DND-41 (cell line): ENCODE measurements at places on chromosomes 13 and 19.
A peak's percentile ranks its signal among the peaks of the same experiment; 100 is the strongest.

- no peak for DNase-seq
These were observed 21.6 kb downstream of the LTBP4 start for GRCh38 chr19:40622773-40623075.

DNA sequence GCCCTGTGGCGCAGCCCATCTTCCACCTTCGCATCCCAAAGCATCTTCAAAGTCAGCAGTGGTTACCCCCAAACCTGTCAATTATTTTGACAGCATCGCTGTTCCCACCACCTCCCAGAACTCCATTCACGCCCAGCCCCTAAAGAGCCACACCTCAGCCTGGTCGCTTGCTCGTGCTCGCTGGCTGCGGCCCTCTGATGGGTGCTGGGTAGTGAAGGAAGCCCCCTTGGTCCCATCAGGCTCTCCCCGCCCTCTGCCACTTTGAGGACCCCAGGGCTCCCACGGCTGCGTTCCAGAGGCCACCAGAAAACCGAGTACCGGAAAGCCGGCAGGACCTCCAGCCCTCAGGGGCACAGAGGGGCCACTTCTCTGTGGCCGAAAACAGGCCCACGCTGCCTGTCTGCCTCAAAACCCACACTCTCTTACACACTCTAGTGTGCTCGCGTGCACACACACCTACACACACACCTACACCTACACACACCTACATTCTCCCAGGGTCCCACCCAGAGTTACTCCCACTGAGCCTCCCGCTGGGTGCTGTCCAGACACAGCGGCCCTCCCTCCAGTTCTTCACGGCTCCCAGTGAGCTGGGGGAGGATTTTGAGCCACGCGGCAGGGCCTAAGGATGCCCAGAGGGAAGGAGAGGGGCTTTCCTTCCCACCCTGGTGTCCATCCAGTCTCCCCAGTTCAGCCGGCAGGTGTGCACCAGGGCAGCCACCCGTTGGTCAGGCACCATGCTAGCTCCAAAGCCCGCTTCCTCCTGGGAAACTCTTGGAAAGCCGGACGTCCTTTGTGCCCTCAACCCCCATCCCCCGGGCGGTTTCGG, 1.9 kb downstream of the VSTM2B start:
- DNase-seq: no peak

GRCh38 chr13:97005625-97006262, 11.5 kb upstream of the OXGR1 start:
- DNase-seq: no peak

DNA sequence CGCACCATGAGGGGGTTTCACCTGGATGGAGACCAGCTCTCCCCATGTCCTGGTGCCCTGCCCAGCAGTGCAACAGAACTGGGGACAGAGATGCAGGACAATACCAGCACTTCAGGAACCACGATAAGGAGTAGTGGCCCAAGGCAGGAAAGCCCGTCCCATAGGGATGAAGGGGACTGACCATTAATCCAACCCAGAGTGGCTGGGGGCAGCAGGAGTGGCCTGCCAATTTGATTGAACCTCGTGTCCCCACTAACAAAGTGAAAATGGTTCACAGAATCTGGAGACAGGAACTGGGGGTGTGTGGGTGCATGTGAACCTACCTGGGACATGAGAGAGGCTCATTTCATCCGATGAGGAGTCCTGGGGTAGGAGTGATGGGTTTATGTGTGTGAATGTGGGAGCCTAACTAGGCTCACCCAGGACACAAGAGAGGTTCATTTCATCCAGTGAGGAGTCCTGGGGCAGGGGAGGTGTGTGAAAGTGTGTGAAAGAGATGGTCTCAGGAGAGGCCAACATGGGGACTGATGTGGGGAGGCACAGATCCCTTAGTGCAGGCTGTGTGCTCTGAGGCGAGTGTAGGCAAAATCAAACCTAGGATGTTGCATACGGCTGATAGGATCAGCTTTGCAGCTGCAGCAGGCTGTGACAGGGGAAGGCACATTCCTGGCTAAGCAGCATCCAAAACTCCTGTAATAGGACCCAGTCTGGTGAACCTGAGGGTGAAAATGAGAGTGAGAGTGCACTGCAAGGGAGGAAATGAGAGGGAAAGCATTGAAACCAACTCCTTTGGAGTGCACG, 98.2 kb downstream of the ZNF429 start:
- DNase-seq: peak; percentile 75

GRCh38 chr13:40589285-40590109, 76.9 kb downstream of the FOXO1 start:
- DNase-seq: no peak

- no peak for DNase-seq
These were observed 54.7 kb downstream of the NFIC start for GRCh38 chr19:3420909-3421619.

- DNase-seq: no peak
These were observed 20.5 kb downstream of the EDNRB start for GRCh38 chr13:77898097-77898496.

- no peak for DNase-seq
These were observed 245.0 kb downstream of the ABCC4 start for GRCh38 chr13:95056266-95056665.

- no peak for DNase-seq
These were observed 31.6 kb downstream of the MBNL2 start for GRCh38 chr13:97253581-97254293.

DNA sequence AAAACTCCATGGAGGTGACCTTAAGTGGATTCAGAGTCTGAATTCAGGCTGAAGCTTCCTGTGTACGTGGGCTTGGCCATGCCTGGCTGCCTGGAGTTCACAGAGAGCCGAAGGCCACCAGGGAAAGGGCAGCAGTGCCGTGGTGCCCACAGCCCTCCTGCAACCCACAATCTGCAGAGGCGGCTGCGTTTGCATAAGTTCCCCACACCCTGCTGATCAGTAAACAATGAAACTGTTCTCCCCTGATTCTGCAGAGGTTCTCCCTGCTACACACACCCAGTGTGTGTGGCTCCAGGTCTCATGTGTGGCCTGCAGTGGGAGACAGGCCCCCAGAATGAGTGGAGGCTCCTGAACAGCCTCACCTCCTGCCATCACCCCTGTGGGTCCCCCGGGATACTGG, 126.9 kb upstream of the SLC7A1 start:
- no peak for DNase-seq

DNA sequence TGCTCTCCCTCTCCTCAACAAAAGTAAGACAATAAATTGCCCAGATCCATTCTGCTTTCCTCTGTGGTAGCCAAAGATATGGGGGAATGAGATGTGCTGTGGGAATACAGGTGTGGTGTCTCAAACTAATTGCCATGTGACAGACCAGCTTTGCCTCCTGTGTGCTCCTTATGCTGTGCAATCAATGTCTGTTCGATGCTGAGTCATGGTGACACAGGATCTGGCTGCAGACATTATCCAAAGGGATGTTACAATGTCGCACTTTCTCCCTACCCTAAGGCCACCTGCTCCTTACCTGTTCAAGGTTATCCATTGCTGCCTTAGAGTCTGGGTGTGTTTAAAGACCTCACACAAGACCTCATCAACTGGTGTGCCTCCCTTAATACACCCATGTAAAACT, 32.5 kb downstream of the FGF14 start:
- DNase-seq: no peak

DNA sequence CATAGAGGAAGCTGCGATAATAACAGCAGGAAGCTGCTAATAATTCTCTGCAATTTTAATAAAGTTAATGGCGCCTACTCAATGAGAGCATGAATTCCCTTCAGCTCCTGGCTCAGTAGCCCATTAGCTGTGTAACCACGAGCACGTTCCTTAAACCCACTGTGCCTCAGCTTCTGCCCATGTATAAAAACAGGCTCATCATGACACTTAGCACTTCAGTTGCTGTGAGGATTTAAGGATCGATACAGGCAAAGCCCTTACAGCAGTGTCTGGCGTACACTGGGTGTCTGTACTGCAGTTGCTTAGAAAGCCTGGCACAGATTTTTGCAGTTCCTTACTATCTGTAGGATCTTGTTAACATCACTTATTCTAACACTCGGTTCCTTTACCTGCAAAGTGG, 673.4 kb upstream of the ARGLU1 start:
- no peak for DNase-seq

DNA sequence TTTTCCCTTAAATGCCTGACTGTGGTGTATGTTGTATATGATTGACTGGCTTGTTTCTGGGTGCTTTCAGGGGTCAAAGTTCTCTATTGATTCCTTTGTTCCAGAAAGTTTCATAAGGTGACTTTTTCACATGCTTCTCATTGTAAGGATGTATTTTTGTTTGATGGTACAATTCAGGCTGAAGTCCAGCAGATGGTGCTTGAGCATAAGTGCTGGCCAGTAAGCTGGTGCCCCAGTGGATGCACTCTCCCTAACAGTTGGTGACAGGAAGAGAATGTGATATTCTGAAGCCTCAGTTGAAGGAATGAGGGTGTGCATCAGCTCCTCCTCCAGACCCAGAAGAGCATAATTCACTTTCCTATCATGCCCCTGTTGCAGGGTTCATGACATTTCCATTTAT, 1941.6 kb upstream of the PRR20A start:
- DNase-seq: no peak

- DNase-seq: no peak
These were observed 5.9 kb downstream of the MBOAT7 start for GRCh38 chr19:54183431-54183830.

GRCh38 chr13:41426047-41426446, 31.3 kb upstream of the RGCC start:
- DNase-seq: no peak

GRCh38 chr13:106230450-106230849, 305.0 kb downstream of the EFNB2 start:
- no peak for DNase-seq

- DNase-seq: peak; percentile 20
These were observed 42.8 kb downstream of the TRPM4 start for GRCh38 chr19:49200238-49200862.

- DNase-seq: no peak
These were observed 145.7 kb downstream of the COL4A1 start for GRCh38 chr13:110161112-110161882.

GRCh38 chr13:75365724-75366173, 116.2 kb downstream of the TBC1D4 start:
- DNase-seq: no peak

GRCh38 chr19:37986048-37986750, 79.2 kb downstream of the SIPA1L3 start:
- peak; percentile 11 for DNase-seq

GRCh38 chr13:49254007-49254406, 6.3 kb downstream of the CDADC1 start:
- no peak for DNase-seq

GRCh38 chr19:27746691-27747380, 1466.1 kb downstream of the UQCRFS1 start:
- DNase-seq: no peak

DNA sequence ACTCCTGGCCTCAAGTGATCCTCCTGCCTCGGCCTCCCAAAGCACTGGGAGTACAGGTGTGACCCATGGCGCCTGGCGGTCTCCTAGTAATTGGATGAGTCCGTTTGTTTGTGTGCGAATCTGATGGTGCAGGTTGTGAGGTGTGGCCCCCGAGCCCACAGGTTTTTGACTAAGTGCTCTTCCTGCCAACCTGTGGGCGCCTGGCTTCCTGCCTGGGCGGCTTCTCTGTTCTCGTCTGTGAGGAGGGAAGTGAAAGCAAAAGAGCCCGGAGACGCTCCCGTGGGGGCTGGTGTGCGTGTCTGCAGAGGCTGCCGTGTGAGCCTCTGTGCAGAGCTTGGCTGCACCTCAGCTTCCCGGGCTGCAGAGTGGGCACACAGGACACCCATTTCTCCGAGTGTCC, 10.0 kb downstream of the ARHGAP45 start:
- DNase-seq: peak; percentile 92

DNA sequence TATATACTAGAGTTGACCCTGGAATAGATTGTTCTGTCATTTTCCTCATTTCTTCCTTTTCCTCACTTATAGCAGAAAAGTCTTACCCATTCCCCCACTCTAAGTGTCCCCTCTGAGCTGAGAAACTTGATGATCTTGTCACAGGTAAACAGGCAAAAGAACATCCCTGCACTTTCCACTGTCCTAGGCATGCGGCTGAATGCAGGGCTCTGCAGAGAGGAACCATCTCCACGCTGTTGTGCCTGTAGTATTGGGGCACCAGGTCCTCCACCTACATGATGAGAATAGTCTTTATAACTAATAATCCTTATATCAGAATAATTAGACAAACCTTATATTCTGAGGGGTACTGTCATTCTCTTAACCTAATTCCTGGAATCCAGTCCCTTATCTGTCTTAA, 211.3 kb downstream of the RBM26 start:
- DNase-seq: no peak

DNA sequence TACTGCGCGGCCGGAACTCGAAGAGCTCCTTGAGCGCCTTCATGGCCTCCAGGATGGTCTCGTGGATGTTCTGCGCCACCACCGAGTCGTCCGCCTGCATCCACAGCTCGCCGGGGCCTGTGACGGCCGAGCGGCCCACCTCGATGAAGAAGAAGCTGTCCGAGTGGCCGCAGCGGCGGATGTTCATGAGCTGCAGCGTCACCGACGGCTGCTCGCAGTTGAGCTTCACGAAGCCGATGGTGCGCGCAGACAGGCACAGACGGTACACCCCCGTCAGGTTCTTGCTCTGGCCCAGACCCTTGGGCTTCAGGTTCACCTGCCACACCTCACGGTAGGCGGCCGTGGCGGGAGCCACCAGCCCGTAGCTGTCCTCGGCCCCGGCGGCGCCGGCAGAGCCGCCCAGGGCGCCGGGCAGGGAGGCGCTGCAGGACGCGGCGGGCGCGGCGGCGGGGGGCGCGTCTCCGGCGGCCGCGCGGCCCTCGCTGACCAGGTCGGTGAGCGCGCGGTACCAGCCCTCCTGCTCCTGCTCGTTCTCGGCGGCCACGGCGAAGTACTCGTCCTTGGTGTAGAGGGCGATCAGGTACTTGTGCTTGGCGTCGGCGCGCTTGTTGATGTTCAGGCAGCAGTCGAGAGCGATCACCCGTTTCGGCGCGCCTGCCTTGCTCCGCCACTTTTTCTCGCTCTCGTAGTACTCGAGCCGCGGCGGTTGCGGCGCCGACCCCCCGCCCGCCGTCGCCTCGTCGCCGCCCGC, 1.1 kb downstream of the IRS2 start:
- DNase-seq: no peak

GRCh38 chr13:95226932-95227695, 74.1 kb downstream of the ABCC4 start:
- DNase-seq: no peak

GRCh38 chr19:41384351-41384750, 8.0 kb downstream of the TMEM91 start:
- DNase-seq: no peak
